ENCODE measurements at places on chromosomes 4 and X.

GRCh38 chrX:74835566-74835965 is 89.7 kb downstream of the NEXMIF start:
- DNase-seq = no peak

GRCh38 chr4:139904406-139904805 is 238.8 kb downstream of the MGST2 start:
- no peak for DNase-seq

DNA sequence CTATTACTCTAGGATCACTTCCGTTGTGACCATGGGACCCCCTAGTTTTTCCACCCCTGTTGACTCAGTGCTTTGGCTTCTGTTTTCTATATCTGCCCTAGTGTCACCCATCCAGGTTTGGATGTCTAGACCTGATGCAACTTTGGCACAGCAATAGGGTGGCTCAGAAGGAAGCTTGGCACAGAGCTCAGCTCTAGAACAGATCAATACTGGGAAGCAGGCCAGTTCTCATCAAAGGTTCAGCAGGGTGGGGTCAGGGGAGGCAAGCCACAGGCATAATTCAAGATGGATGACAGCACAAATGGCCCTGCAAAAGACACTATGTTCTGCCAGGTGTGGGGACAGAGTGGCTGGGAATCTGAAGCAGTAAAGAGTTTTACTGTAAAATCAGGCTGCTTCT is 74.2 kb upstream of the EGFL6 start:
- no peak for DNase-seq

- no peak for DNase-seq
Observed at GRCh38 chrX:69614886-69615285, 1.0 kb upstream of the EDA start.
